ENCODE measurements at places on chromosomes 5 and 9.

DNA sequence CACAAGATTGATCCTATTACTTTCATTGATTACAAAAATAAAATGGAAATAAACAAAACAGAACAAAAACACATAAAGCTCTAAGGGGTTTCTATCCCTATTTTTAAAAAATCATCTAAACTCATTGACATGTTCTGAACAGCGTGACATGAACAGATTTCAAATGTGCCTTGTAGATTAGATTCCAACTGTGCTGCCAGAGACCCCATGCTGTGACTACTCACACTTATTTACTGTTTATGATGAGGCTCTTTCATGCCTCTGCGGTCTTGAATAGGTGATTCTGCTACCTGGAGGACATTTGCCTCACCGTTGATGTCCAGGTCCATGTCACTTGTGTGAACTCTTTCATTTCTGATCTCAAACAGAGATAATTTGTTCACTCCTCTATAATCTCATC is 990.2 kb downstream of the CDH12 start:
- DNase-seq: no peak

- DNase-seq: no peak
Observed at GRCh38 chr9:81605170-81605670, 84.1 kb downstream of the TLE1 start.

DNA sequence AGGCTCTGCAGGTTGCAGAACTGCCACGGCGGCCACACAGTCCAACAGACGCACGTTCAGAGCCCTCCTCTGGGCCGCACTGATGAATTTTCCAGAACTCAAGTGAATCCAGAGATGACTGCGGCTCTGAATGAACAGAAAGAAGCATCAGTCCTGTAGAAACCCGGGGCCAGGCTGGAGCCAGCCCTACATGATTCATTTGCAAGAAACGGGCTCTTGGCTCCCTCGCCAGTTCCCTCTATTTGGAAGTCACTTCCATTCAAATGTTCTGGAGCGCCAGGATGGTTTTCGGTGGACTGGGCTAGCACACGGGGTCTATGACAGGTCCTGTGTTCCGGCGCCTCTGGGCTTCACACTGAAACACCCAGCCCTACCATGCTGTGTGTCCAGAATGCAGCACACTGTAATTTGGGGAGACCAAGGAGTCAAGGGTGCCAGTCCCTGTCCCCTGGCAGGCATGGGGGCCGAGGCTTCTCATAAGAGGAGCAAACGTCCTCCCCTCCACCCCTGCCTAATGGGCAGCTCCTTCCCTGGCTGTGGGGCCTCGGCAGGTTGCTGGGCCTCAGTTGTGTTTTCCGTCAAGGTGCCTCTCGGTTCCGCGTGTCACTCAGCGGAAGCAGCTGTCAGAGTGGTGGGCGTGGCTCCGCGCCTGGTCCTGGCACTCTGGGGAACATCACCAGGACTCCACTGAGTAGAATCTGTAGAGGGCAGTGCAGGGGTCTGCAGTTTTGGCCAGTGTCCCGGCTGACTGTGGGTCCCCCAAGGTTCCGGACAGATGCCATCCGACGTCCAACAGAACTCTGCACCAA is 18.1 kb upstream of the COL5A1 start:
- no peak for DNase-seq

DNA sequence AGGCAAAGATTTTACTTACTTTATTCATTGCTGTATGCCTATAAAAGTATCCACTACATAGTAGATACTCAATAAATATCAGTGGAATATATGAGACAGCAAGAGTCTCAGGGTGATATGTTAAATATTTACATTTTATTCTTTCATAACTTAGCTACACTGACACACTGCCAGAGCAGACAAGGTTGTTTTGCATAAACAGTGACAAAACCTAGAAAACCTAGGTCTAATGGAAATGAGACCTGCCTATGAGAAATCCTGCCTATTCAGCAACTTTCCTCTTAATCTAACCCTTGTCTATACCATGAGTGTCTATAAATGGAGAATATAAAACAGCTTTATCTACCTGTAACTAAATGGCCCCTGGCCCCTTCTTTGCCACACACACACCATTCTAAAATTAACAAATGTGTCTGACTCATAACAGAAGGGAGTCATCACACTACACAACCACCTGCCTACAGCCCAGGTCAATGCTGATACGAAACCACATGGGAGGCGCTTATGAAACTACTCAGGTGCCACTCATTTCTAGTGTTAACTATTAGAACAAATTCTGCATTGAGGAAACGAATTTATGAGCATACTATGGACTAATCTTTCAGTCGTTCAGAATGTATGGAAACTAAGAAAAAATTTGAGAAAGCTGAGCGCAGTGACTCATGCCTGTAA is 60.3 kb downstream of the UBAP2 start:
- no peak for DNase-seq

DNA sequence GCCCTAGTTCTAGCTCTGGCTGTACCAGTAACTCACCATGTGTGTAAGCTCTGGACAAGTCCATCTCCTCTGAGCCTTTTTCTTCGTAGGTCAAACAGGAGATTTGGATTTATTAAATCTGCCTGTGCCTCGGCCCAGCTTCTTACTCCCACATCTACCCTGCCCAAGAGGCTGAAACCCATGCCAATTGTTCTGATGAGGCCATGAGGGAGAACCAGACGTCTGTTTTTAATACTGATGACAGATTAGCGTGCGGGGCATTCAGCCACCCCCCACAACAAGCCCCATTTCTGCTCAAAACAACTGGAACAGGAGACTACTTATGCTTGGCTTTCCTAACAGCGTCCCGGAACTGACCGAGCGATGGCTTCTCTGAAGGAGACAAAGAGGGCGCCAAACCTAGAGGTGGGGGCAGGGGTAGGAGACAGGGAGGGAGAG is 81.2 kb upstream of the TRIM32 start:
- DNase-seq: no peak

DNA sequence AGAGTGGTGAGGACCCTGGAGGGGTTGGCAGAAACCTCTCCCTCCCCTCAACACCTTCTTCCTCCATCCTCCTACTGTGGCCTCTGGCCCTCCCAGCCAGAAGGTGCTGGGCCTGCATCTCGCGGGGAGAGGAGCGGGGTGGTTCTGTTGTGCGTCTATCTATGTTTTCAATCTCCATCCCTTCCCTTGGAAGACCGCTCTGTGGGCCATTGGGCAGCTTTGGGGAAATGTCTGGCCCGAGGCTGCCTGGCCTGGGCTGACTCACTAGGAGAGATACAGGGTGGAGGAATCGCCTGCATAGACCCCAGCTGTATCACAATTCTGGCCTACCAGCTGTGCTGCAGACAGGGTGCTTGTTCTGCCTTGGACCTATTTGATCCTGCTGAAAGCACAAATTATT is 48.4 kb upstream of the DAB2IP start:
- DNase-seq: no peak

DNA sequence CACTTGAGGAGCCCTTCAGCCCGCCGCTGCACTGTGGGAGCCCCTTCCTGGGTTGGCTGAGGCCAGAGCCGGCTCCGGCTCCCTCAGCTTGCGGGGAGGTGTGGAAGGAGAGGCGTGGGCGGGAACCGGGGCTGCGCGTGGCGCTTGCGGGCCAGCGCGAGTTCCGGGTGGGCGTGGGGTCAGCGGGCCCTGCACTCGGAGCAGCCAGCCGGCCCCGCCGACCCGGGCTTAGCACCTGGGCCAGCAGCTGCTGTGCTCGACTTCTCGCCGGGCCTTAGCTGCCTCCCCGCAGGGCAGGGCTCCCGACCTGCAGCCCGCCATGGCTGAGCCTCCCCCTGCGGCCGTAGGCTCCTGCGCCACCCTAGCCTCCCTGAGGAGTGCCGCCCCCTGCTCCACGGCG is 6.2 kb upstream of the SHB start:
- DNase-seq: no peak

DNA sequence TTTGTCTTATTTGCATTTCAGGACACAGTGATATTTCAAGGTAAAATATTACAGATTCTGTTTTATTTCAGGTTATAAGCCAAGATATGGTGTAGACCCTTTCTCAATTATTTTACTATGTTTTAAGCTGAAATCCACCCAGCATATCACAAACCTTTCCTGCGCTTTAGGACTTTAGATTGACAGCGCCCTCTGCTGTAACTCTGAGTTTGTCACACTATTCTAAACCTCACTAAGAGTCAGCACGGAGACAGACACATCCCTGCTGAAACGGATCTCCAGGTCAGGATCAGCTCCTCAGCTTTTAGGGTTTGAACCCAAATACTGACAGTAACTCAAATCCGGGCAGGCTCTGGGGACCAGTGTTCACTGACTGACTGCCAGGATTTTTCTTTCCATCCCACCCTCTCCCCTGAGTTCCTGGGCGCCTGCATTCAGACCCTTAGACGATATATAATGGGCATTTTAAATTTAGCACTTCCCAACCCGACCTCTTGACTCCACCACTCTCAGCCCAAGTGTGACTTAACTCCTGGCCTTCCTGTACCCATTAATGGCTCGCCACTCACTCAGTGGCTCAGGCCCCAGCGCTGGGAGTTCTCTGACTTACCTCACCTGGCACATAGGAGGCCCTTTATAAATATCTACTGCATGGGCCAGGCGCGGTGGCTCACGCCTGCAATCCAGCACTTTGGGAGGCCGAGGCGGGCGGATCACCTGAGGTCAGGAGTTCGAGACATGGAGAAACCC is 33.5 kb downstream of the TLX3 start:
- peak; percentile 68 for DNase-seq

DNA sequence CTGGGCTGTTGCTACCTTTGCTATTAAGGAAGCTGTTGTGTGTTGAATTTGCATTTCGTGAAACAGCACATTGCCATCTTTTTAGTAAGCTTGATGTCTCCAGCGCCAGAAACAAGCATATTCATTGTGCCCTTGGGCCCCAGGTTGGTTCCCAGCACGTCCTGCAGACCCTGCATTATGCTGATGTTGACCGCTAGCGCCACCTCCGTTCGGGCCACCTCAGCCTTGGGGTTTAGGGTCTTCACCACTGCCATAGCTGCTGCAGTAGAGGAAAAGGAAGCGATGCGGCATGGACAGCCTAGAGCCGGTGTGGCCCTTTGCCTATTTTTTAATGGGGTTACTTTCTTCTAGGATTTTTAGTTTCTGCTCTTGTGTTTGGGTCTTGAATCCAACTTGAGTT is 23.8 kb upstream of the OTULIN start:
- no peak for DNase-seq

DNA sequence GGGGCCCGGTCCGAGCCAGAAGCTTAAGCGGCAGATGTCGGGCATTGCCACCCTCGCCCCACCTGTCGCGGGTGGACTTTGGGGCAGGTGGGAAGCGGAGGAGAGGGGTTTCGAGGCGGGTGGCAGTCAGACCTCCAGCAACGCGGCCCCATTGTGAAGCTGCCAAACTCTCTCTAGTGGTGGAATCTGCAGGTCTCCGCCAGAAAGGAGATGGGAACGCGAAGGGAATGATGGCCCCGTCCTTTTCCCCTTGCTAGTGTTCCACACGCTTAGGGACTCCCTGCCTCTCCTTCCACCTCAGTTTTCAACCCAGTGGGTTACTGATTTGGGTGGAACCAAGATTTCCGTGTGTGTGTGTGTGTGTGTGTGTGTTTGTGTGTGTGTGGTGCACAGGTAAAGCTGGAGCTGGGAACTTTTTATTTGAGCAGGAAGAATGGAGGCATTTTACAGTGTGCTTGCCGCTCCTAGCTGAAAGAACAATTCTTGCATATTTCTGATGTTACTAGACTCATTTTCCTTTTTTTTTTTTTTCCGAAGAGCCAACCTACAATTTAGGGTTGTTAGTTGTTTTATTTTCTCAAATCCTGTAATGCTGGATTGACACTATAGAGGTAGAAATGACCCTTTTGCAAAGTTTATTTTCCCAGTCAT is 1.3 kb downstream of the MACIR start:
- peak; percentile 27 for DNase-seq

DNA sequence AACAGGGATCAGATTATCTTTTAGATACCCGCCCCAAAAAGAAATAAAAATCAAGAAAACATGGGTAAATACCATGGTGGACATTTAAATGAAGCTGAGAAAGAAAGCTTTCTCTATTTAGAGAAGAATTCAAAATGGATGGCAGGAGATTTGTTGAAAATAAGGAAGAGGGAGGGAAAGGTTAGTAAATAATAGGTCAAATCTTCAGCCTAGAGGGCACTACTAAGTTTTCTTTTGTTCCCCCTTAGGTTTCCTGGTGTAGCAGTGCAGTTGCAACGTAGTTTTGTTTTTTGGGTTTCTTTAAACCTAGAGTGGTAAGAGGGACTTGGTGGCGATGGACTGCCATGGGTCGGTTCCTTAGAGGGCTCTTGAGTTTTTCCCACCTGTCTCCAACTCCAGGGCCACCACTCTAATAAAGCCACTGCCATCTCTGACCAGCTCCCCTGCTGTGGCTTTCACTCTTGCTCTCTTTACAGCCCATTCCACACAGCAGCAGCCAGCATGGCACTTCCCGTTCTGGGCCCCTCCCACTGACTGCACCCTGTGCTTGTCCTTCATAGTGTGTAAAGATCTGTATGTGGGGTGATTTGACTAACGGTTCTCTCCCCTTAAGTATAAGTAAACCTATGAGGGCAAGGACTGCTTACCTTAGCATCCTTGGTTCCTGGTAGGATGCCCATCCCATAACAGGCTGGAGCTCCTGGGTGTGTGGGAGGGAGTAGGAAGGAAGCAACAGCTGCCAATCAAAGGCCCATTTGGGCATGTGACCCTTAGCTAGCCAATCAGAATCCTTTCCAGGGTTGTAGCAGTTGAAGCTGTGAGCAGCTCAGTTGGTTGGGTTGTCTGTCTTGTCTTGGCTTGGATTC is 118.3 kb downstream of the SLC1A3 start:
- DNase-seq: peak; percentile 51

GRCh38 chr9:75184471-75184870 is 96.2 kb downstream of the OSTF1 start:
- DNase-seq: no peak

GRCh38 chr9:93305497-93306020 is 121.6 kb downstream of the WNK2 start:
- DNase-seq: peak; percentile 12

DNA sequence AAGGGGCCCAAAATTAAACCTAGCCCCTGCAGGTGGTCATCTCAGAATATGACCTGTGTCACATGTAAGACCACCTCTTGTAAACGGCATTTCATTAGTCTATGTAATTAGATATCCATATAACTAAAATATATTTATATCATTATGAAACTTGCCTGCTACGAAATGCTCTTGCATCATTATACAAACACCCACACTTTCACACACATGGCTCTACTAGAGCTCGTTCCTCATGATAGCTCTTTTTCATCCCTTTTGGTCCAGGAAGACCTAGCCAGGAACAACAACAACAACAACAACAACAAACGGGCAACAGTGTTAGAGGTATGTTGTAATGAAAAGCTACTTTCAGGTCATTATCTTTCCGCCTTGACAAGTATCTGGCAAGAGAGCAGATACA is 58.6 kb downstream of the LHFPL2 start:
- DNase-seq: no peak

GRCh38 chr5:17769277-17769676 is 135.0 kb downstream of the TAF11L14 start:
- no peak for DNase-seq

DNA sequence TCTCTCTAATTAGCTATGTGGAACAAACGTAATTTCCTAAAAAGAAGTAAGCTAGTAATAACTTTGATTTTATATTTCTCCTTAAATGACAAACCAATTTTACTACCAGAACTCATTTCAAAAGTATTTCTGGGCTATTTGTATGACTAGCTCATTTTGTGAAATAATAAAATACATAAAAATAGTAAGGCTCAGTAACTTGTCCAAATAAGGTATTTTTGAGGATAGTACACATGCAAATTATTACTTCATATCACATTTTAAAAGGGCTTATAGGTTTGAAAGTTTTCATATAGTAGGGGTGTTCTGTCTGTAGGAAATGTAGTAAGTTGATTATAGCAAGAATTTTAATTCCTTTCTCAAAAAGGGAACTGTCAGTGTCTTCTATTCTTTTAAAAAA is 26.5 kb downstream of the C9orf85 start:
- no peak for DNase-seq

- DNase-seq: no peak
Observed at GRCh38 chr5:112614285-112614684, 123.4 kb upstream of the APC start.
